Activated CD8-positive, alpha-beta memory T cell treated with anti-CD3 and anti-CD28 coated beads for 1 hour (primary cell): ENCODE measurements at places on chromosomes 3 and 15.

- no peak for DNase-seq
Observed at GRCh38 chr3:119681279-119681678, 4.1 kb upstream of the COX17 start.

GRCh38 chr15:63481105-63481810 lies 23.1 kb upstream of the USP3 start:
- DNase-seq = no peak

- DNase-seq = no peak
Observed at GRCh38 chr3:115913069-115913686, 289.9 kb downstream of the GAP43 start.

DNA sequence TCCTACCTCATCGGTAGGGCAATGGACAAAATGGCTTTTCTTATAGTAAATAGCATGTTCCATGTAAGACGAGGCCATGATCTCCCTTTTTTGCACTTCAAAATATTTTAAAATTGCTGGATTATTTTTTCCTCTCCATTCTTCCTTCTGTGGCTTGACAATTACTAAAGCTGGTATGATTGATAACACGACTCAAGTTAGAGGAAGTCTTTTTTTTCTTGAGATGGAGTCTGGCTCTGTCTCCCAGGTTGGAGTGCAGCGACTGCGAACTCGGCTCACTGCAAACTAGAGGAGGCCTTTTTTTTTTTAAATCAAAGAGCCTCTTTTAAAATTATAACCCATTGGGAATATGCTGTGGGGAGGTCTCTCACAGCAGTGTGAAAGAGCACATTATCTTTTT lies 124.5 kb upstream of the TBL1XR1 start:
- DNase-seq = no peak

- DNase-seq = no peak
Observed at GRCh38 chr3:68306571-68306970, 625.8 kb downstream of the TAFA4 start.

- DNase-seq = no peak
Observed at GRCh38 chr15:100918690-100919480, at the start of gene LRRK1. Gene LRRK1 (plus strand): TSS chr15:100919357. CDS start chr15:100924633, 5,276 bp downstream.

DNA sequence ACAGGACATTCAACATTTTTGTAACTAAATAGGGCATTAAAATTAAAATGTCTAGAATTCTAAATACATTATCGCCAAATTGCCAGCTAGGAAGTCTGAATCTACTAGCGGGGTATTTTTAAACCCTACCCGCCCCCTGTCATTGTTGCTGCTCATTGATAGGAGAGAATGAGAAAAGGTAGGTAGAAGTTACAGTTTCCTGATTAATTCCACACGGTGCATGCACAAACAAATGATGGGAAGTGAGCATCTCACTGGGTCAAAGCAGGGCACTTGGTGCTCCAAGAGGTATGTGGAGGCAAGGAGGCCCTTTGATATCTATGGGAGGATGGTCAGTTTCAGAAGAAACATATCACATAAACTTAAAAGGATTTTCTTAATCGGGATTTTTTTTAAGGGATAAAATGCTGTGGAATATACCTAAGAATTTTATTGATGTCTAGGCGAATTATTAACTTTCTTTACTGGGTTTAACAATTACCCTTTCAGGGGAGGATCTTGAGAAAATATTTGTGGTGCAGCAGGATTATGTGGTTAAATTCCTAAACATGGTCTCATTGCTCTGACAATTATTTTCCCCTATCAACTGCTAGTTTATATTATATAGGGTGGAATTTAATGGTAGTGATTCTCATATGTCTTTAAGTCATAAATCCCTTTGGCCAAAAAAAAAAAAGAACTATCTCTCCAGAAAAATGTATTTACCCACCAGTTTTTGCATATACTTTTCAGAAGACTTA lies 236.0 kb upstream of the GOLGA6L4 start:
- no peak for DNase-seq

DNA sequence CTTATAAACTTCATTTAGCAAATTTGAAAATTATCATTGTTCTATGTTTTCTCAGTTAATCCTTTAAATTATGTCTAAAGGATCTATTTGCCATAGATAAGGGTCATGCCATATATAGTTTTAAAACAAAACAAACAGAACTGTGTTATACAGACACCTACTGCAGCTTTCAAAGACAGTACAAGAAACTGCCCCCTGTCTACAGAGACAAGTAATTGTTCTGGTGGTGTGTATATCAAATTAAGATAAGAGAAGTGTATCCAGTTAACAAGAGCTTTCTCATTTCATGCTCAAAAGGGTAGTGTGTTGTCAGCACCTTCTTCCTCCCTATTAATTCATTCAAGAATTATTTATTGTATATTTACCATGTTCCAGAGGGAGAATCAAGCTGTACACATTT lies 201.2 kb downstream of the FMN1 start:
- DNase-seq = no peak

DNA sequence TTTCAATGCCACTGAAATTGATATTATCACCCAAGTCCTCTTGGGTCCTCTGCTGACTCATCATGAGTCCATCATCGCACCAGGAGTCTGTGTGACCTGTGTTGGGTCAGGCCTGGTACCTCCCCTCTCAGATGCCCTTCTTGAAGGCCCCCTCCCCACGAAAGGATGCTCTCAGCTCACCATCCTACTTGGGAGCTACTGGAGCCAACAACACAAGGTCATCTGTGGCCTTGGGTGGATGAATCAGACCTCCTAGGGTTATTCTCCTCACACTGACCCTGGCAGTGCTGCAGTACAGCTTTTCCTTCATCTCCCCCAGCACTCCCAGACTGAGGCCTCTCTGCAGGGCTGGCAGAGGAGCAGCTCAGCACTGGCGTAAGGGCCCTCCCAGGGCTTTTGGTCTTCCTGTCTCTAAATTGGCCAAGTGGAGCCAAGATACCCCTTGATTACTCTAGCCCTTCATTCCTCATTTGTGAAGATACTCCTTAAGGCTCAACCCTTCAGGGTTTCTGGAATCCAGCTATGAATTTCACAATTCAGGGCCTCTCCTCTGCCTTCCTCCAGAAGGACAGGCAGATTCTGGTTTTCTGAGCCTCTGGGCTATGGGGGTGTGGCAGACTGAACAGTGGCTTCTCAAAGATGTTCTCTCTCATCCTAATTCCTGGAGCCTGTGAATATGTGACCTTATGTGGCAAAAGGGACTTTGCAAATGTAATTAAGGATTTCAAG lies 80.7 kb upstream of the GSK3B start:
- no peak for DNase-seq

DNA sequence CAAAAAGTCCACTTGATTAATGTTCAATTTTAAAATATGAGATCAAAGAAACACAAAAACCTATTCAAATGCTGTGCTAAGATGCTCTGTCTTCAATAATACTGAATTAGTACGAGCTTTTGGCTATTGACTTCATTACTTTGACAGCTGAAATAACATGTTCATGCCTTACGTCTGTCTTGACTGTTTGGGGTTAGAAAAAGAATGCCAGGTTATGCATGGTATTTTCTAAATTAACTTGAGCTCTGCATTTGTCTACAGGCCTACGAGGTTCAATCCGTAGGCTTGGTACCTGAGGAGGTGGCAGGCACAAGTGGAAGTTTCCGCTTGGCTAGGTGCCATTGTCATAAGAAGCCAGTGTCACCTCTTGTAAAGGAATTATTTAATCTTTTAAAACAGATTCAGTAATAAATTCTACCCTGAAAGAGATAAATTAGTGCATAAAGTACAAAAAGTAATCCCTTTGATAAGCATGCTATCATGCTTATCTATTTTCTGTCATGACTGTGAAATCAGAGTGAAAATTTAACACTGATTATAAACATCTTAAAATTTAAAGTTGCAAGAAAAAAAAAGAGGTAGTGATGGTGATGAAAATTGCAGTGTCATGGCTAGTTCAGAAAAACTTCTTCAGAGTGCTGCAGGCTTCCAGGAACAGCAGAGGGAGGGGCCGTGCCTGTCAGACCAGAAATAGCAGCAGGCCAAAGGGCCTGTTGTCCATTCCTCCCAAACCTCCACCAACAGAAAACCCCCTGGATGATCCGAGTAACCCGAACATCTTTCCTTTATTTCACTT lies 115.7 kb downstream of the ARRDC4 start:
- DNase-seq = no peak

DNA sequence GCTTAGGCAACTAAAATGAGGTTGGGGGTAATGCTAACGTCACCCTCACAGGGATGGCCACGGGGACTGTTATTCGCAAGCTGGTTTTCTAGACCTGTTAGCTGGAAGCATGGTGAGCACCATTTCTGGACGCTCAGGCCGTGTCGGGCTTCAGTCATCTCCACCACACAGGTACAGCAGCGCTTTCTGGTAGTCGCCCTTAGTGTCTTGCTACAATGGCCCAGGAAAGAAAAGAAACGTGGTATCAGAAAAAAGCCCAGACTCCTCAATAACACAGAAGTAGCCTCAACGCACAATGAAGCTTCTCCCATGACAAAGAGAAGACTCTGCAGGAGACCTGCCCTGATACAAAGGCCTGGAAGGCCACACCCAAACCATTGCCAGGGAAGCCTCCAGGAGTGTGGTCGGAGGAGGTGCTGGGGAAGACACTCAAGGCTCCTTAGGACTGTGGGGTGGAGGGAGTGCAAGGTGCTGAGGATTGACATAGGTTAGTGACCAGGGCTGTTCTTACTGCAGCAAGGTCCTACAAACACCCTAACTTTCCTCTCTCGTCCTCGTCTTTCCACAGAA lies 50.2 kb downstream of the ANXA2 start:
- DNase-seq = no peak

DNA sequence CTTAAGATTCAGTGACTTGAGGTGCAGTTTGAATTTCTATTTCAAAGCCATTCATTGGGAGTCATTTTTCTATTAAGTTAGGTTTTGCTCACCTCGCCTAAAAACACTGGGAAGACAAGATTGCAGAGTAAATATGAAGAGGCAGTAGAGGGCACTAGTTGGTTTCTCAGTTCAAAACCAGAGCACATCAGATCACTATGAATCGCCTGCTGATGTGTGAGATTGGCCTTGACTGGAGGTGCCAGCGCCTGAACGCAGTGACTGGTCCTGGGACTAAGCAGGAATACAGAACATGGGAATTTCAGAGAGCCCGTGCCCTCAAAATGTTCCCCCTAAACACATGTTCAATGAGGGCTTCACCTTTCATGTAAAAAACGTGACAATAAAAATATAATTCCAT lies 229.0 kb downstream of the ITPR1 start:
- no peak for DNase-seq
